ENCODE measurements at places on chromosomes 1 and 21.

DNA sequence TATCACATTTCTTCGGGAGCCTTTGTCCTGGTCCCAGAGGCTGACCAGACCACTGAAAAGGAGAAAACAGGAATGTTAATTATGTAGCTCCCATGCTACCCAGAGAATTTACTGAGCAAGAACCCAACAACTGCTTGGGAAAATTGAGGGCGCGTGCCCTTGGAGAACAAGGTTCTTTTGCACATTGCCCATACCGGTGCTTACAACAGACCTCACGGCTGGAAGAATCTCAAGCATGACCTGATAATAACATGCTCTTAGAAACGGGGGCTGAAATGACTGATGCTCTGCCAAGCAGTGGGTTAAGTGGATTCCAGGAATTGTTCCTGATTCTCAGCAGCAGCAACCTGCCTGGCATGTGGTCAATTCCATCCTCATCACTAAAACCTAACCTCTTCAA is 49.3 kb upstream of the AJAP1 start:
- DNase-seq: no peak
- no peaks in the 10 kb centered on the region for H3K36me3 ChIP-seq
- no peak overlapping the region for H3K27ac ChIP-seq
- no peaks in the 10 kb centered on the region for H3K4me1 ChIP-seq
- no peaks in the 10 kb centered on the region for H3K27me3 ChIP-seq

DNA sequence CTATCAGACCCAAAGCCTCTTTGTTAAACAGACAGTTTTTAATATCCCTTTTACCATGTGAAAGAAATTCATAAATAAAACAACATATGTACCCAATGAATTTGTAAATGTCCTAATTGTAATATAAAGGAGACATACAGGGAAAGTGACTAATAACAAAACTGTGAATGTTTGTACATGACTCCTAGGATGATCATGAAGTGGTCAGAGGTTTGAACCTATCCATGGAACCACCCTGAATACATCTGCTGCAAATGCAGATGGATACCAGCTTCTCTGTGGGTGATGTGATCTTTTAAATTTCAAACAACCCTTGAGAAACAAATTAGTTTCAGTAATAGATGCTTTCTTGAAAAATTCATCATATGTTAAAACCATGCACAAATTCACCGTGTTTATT is 16.7 kb upstream of the ACBD3 start:
- no peak overlapping the region for H3K27ac ChIP-seq
- no peaks in the 10 kb centered on the region for H3K27me3 ChIP-seq
- no peak overlapping the region for H3K4me3 ChIP-seq
- no peaks in the 10 kb centered on the region for H3K36me3 ChIP-seq
- no peak for DNase-seq

DNA sequence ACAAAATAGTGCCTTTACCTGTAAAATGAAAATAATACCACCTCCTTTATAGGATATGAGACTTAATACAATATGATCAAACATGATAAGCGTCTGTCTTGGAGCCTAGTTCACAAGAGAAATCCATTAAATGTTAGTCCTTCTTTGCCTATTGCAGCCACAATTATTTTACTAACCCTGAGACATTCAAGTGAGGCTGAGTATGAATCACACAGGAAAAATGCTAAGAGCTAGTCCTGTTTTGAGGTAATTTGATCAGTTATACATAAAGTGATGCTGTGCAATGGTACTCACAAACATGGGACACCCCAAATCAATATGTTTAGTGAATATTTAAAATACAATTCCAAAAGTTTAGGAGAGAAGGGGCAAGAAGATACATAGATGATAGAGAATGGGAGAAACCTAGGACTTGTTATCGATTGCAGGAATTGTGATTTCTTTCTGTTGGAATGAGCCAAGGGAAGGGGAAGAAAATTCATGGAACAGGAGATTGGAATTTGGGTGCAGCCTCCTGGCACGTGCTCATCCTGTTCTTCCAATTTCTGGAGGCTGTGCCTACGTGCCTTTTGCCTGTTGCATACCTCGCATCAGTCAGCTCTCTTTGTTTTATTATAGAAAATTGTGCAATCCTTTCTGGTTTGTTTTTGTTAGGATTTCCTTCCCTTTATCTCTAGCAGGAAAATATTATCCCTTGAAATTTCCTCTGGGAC is 39.9 kb upstream of the BACH1 start:
- no peak overlapping the region for H3K4me3 ChIP-seq
- no peak overlapping the region for H3K27ac ChIP-seq
- H3K27me3 ChIP-seq: no peaks in the 10 kb centered on the region
- H3K36me3 ChIP-seq: no peaks in the 10 kb centered on the region

GRCh38 chr21:41703857-41704501 is 62.9 kb downstream of the RIPK4 start:
- H3K27ac ChIP-seq: no peak overlapping the region
- H3K4me3 ChIP-seq: no peak overlapping the region
- H3K4me1 ChIP-seq: peaks cover 6% of the 10 kb centered on the region
- DNase-seq: no peak

DNA sequence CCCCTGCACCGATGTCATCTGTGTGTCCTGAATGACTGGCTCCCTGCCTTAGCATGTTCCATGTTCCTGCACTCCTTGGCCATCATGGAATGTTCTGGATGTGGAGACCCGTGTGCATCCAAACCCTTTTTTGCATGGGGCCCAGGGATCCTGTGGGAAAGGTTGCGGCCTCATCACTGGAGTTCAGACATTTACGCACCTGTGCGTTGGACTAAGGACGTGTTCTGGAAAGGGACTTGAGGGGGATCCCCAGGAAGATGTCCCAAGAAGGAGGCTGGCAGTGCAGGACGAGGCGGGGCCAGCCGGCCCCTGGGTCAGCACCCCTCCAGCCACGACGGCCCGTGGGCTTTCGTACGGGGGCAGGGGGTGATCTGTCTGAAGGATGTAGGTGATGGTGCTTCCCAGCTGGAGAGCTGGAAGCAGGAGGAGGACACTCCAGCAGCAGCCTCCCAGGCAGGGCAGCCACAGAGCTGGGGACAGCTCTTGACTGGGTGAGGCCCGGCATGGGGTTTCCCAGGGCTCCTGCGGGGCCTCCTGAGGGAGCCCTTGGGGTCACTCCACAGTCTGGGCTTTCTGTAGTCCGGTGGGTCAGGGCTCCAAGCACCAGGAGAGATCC is 67.2 kb downstream of the SCCPDH start:
- no peaks in the 10 kb centered on the region for H3K4me1 ChIP-seq
- no peak overlapping the region for H3K4me3 ChIP-seq
- no peak overlapping the region for H3K27ac ChIP-seq
- no peaks in the 10 kb centered on the region for H3K36me3 ChIP-seq
- no peak for DNase-seq

DNA sequence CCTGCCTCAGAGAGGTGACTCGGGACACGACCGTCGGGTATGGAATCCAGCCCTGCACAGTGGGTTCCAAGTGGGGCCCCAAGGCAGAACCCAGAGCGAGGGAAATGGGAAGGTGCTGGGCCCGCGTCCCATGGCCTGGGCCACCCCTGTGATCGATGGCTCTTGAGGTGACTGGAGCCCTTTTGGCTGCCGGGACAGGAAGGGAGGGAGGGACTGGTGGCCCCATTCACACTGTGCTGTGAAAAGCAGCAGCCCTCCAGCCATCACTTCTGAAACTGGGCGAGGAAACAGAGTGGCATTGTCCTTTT is 110.4 kb upstream of the IFFO2 start:
- no peak for DNase-seq
- no peak overlapping the region for H3K4me3 ChIP-seq
- no peaks in the 10 kb centered on the region for H3K27me3 ChIP-seq
- peaks cover 22% of the 10 kb centered on the region for H3K4me1 ChIP-seq
- H3K27ac ChIP-seq: no peak overlapping the region

DNA sequence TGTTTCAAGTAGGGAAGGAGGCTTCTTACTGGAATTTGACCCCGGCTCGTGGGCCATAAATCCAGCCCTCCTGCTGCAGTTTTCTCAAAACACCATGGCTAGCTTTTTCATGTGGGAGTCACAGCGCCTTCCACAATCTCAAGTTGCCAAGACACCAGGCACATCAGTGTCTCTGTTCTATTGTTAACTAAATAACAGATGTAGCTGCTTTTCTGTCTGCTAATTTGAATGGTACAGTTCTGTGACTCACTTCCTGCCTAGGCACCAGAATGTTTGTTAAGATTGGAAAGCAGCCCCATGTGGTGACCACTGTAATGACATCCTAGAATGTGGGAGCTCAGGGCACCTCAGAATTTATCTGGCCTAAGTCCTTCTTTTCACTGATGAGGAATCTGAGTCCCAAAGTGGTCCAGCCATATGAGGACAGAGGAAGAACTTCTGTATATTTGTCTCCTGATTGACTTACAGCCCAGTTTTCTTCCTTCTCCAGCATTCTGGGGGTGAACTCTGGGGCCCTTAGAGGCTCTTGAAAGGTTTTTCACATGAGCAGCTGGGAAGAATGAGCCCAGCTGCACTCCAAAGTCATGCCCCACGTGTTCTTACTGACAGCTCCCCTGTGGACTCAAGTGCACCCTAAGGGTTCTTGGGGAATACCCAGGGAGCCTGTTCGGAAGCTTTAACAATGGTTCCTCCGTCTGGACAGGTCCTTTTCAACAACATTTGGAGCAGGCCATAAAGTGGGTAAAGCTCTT is 27.5 kb downstream of the TRIM45 start:
- H3K4me3 ChIP-seq: peak overlapping the region; percentile 1
- H3K4me1 ChIP-seq: peaks cover 31% of the 10 kb centered on the region
- H3K27ac ChIP-seq: peak overlapping the region; percentile 76
- no peaks in the 10 kb centered on the region for H3K27me3 ChIP-seq
- H3K36me3 ChIP-seq: no peaks in the 10 kb centered on the region

- H3K36me3 ChIP-seq: no peaks in the 10 kb centered on the region
- H3K4me3 ChIP-seq: no peak overlapping the region
- DNase-seq: no peak
These were observed 166.1 kb downstream of the RERE start for GRCh38 chr1:8651236-8651890.

GRCh38 chr21:38136201-38136600 is 120.6 kb upstream of the KCNJ15 start:
- no peak overlapping the region for H3K27ac ChIP-seq
- H3K27me3 ChIP-seq: no peaks in the 10 kb centered on the region
- H3K36me3 ChIP-seq: no peaks in the 10 kb centered on the region

DNA sequence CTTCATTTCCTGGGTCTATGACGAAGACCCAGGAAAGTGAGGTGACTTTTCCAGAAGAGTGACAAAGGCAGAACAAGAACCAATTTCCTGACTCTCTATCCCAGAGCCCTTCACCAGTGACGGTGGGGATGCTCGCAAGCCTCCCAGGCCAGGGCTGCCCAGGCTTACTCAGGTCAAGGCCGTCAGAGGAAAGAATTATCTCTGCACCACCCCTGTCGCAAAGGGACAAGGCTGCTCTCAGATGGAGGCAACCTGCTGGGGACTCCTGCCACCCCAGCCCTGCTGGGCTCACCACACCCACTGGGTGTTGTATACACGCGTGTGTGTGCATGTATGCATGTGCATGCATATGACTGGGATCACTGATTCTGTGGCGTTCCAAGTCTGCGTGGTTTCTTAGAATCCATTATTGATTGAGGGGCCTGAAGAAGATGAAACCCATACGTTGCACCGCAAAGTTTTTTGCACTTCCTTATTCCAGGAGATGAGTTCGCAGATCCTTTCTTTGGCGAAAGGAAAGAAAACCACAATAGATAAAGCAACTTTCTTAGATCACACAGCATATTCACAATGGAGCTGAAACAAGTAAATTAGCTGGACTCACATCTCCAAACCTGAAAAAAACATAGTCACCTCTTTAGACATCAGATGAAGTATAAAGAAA is 255.8 kb downstream of the RHOU start:
- H3K4me1 ChIP-seq: peaks cover 34% of the 10 kb centered on the region
- H3K27ac ChIP-seq: no peak overlapping the region
- DNase-seq: no peak
- H3K27me3 ChIP-seq: no peaks in the 10 kb centered on the region
- H3K36me3 ChIP-seq: no peaks in the 10 kb centered on the region
- no peak overlapping the region for H3K4me3 ChIP-seq

GRCh38 chr1:213507472-213508223 is 456.6 kb downstream of the RPS6KC1 start:
- no peaks in the 10 kb centered on the region for H3K27me3 ChIP-seq
- DNase-seq: no peak
- no peak overlapping the region for H3K4me3 ChIP-seq
- H3K27ac ChIP-seq: no peak overlapping the region
- H3K36me3 ChIP-seq: no peaks in the 10 kb centered on the region

DNA sequence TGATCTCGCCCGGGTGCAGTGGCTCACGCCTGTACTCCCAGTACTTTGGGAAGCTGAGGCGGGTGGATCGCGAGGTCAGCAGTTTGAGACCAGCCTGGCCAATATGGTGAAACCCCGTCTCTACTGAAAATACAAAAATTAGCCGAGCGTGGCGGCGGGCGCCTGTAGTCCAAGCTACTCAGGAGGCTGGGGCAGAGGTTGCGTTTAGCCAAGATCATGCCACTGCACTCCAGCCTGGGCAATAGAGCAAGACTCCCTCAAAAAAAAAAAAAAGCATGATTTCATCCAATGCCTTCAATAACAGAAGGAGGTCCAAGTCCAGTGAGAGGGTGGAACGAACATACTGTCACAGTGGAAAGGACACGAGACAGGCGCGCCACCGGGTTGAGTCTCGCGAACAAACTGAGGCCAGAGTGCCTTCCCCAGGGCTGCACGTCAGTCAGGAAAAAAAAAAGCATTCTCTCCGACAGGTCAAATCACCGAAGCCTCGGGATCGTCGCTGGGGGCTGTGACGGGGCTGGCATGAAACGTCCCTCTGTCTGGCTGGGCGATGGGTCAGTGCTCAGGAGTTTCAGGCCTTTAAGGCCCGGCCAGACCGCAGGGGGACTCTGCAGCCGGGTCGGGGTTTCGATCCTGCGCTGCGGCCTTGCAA is 8.4 kb upstream of the CROCC start:
- no peaks in the 10 kb centered on the region for H3K36me3 ChIP-seq
- peak overlapping the region; percentile 78 for H3K4me3 ChIP-seq
- H3K4me1 ChIP-seq: peaks cover 21% of the 10 kb centered on the region
- no peak for DNase-seq

DNA sequence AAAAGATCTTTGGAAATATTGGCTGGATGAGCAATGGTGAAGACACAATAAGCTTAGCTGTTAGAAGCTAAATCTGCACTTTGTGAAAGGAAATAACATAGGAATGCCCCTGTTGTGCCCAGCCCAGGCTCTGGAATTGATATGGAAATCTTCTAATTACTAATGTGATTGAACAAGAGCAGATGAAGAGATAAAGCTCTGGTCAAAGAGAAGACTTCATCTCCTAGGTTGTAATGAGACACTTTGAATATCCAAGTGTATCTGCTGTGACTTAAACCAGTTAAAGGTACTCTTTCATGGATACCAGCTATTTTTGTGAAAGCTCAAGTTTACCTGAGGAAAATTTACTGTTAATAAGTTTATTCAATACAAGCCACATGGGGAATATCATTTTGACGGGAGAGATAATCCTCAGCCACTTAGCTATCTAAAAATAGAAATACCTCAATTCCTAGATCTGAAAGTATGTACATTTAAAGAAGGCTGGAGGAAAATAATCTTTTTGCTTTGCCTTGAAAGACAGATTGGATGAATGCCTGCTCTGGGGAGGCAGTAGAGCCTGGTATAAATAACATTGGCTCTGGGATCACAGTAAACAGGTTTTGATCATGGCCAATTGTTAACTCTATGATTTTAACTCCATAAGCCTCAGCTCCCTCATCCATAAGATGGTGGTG is 494.0 kb upstream of the B3GALT2 start:
- H3K27me3 ChIP-seq: no peaks in the 10 kb centered on the region
- DNase-seq: no peak
- no peaks in the 10 kb centered on the region for H3K36me3 ChIP-seq
- H3K4me1 ChIP-seq: no peaks in the 10 kb centered on the region
- H3K4me3 ChIP-seq: no peak overlapping the region
- H3K27ac ChIP-seq: no peak overlapping the region

- no peaks in the 10 kb centered on the region for H3K4me1 ChIP-seq
- no peak for DNase-seq
- no peak overlapping the region for H3K27ac ChIP-seq
These were observed 49.7 kb downstream of the DMAP1 start for GRCh38 chr1:44262816-44263567.
